Sciatic nerve (tissue), 2 donors: ENCODE measurements at places on chromosomes 11 and 22.

DNA sequence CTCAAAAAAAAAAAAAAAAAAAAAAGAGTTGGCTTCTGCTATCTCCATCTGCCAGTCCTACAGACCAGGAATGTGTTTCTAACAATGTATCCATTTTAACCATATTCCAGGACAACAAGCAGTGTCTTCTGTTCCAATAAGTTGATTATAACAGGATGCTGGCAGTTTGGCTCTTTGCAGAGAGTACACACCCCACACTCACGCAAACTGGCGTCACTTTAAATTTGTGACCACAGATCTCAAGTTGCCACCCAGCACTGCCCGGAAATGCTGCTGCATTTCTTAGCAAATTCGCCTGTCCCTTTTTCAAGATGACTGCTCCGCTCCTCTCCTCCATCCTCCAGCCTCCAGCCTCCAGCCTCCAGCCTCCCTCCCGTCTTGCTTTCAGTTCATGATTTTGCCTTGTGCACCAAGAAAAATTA, 44.3 kb downstream of the SCGB1A1 start:
- DNase-seq, result no peak

GRCh38 chr11:86587264-86588193, 84.9 kb downstream of the ME3 start:
- DNase-seq, result no peak

GRCh38 chr22:29208879-29209623, 3.4 kb downstream of the EMID1 start:
- DNase-seq, result no peak

- peak; percentile 84 for DNase-seq
These were observed 140.2 kb upstream of the TIMP3 start for GRCh38 chr22:32661296-32661695.

- DNase-seq, result no peak
These were observed 390 bp upstream of the CKAP5 start for GRCh38 chr11:46846510-46846830.
